ENCODE measurements at places on chromosomes 2 and 18.
A peak's percentile ranks its signal among the peaks of the same experiment; 100 is the strongest.

DNA sequence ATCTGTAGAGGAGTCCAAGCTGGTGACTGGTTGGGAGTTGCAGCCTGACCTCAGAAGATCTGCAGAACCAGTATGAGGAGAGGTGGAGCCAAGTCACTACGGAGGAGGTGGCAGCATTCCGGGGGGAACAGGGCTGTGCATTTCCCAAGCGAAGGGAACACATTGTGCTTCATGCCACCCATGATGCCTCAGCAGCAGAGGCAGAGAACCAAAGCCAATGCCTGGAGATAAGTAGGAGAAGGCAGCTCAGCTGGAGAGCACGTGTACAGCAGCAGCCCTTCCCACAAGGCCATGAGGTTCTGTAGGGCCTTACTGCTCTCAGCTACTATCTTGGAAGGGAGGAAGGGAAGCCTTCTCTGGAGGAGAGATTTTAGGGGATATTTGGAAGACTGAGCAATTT, 67.2 kb upstream of the LRPPRC start:
- no peak for DNase-seq
- H3K27me3 ChIP-seq, result no peaks in the 10 kb centered on the region
- no peak overlapping the region for H3K4me3 ChIP-seq
- peaks cover 29% of the 10 kb centered on the region for H3K36me3 ChIP-seq

GRCh38 chr2:59986511-59986910, 566.9 kb downstream of the BCL11A start:
- DNase-seq, result no peak
- no peak overlapping the region for H3K4me3 ChIP-seq
- H3K27me3 ChIP-seq, result no peaks in the 10 kb centered on the region
- H3K27ac ChIP-seq, result no peak overlapping the region
- H3K4me1 ChIP-seq, result no peaks in the 10 kb centered on the region

DNA sequence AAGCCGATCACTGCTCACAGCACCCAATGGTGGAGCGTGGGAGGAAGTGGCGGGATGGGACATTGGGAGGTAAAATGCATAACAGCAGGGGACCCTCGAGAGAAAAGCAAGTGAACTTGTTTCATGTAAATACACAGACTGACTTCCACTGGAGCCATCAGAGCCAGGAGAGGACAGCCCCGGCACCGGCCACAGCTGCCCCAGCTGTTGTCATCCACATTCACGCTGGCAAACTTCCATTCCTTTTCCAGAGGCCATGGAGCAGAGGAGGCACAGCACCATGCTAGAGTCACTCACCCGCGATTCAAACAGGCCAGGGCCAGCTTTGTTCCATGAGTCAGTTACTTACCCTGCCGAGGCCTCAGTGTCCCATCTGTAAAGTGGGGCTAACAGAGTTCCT, 610.9 kb upstream of the SALL3 start:
- no peak for DNase-seq
- H3K4me1 ChIP-seq, result 0 out of 2 replicates have a peak, but pooled peaks cover 2% of the 10 kb centered on the region
- no peaks in the 10 kb centered on the region for H3K27me3 ChIP-seq
- H3K36me3 ChIP-seq, result no peaks in the 10 kb centered on the region
- H3K4me3 ChIP-seq, result no peak overlapping the region
- no peak overlapping the region for H3K27ac ChIP-seq

DNA sequence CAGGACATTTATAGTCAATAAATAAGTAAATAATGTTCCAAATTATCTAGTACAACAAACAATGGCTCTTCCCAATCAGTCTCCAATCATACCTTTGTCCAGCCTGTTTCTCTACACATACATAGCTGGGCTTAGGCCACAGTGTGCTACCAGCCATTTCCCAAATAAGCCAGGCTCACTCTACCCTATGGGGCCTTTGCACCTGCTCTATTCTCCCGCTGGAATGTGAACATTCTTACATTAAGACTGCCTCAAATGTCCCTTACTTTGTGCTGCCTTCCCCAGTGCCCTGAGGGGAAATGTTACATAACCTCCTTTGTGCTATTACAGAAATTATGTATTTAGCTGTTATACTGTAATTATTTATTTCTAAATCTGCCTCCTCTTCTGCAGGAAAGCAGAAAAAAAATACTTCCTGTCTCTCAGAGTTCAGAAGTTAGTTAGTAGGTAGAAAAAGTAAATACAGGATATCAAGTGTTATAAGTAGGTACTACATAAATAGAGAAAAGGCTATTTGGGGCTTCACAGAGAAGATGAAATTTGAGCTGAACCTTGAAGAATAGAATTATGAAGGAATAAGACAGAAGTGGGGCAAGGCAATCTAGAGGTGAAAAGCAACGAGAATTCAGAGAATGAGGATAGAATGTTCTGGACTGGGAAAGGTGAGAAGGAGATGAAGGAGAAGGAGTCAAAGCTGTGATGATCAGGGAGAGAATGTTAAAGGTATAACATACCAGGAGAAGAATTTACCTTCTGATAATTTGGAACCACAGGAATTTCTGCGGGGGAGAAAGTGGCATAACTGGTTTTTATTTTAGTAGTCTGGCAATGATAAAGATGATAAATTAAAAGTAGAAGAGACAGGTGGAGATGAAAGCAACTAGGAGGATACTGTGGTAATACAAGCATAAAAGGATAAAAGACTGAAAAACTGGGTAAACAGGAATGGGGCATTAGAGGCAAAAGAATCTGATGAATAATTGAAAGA, 37.0 kb downstream of the ROCK1 start:
- no peaks in the 10 kb centered on the region for H3K4me1 ChIP-seq
- H3K27me3 ChIP-seq, result no peaks in the 10 kb centered on the region
- no peak for DNase-seq
- no peak overlapping the region for H3K27ac ChIP-seq
- no peaks in the 10 kb centered on the region for H3K36me3 ChIP-seq

DNA sequence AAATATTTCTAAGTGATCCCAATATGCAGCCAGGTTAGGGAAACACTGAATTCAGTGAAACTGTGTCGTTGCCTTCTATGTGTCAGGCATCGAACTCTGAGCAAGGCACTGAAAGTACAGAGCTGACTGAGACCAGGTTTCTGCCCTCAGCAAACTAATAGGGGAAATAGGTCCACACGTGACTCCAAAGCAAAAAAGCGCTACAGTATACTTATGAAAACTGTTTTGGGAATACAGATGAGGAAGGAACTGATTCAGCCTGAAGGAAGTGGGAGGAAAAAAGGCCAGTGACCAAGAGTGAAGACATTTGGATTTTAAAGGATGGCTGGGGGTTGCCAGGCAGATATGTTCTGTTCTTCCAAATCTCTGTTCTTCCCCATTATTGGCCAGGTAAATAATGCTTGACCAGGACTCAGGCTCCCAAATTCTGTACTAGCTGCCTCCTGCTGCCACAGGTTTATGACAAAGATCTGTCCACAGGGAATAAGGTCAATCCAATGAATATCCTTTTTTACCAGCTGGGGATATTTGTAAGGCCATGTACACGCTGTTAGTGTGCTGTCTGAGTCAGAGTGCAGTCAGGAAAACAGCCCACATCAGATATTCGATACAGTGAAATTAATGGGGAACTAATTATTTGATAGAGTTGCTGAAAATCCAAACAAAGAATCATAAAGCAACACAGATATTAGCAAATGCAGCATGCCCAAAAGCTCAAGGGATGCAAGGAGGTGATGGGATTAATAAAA, 24.5 kb upstream of the INPP4A start:
- H3K27ac ChIP-seq, result no peak overlapping the region
- peaks cover 7% of the 10 kb centered on the region for H3K36me3 ChIP-seq
- no peaks in the 10 kb centered on the region for H3K4me1 ChIP-seq

DNA sequence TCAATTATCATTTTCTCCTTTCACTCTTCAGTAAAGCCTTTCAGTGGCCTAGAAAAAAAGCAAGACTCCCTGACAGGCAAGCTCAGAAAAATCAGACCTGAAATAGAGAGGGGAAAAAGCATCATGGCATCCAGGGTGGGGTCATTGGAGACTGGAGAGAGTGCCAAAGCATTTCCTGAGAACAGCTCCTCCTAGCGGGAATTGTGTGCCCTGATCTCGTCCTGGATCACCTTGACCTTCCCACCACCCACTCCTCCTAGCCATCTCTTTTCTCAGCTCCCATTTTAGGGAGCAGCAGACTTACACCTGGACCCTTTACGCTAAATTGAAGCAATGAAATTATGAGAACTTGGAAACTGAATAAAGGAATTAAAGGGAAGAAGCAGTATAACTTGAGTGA, 176.6 kb downstream of the VWC2L start:
- no peaks in the 10 kb centered on the region for H3K36me3 ChIP-seq
- peak; percentile 52 for DNase-seq
- no peaks in the 10 kb centered on the region for H3K4me1 ChIP-seq
- peaks cover 3% of the 10 kb centered on the region for H3K27me3 ChIP-seq
- no peak overlapping the region for H3K27ac ChIP-seq
- no peak overlapping the region for H3K4me3 ChIP-seq

DNA sequence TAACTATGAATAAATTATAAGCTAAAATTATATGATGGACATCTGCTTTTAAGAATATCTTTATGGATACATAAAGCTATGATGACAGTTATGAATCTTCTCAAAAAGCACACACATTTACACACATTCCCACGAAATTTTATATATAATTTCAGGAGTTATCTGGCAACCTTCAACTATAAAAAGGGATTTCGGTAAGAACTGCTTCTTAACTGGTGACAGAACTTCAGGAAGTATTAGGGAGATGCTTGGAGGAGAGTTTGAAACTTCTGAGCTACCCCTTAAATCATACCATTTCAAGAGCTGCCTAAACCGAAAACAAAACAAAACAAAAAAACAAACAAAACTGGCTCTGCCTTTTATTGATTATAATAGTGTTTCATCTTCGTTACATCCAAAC, 399.4 kb downstream of the ZEB2 start:
- no peaks in the 10 kb centered on the region for H3K36me3 ChIP-seq
- H3K27me3 ChIP-seq, result no peaks in the 10 kb centered on the region
- no peak for DNase-seq
- no peak overlapping the region for H3K27ac ChIP-seq

DNA sequence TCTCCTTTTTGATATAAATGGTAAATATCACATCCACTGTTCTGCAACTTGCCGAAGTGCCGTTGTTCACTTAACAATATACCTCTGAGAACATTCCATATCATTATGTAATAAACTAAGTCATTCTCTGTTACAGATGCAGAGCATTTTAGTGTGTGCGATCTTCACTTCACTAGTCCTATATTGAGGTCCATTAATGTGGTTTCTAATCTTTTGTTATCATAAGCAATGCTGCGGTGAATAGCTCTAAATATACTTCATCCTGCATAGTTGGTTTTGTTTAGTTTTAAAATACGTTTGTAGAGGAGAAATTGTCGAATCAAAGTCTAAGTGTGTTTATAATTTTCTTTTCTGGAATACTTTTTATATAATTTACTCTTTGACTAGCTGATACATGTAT, 280.3 kb upstream of the TRIB2 start:
- H3K36me3 ChIP-seq, result peaks cover 4% of the 10 kb centered on the region
- H3K4me1 ChIP-seq, result no peaks in the 10 kb centered on the region
- H3K4me3 ChIP-seq, result no peak overlapping the region
- H3K27ac ChIP-seq, result no peak overlapping the region
- no peaks in the 10 kb centered on the region for H3K27me3 ChIP-seq

- DNase-seq, result no peak
- H3K36me3 ChIP-seq, result peaks cover 6% of the 10 kb centered on the region
- H3K27me3 ChIP-seq, result no peaks in the 10 kb centered on the region
- H3K27ac ChIP-seq, result no peak overlapping the region
Observed at GRCh38 chr18:21652073-21652472, 40.0 kb downstream of the SNRPD1 start.

DNA sequence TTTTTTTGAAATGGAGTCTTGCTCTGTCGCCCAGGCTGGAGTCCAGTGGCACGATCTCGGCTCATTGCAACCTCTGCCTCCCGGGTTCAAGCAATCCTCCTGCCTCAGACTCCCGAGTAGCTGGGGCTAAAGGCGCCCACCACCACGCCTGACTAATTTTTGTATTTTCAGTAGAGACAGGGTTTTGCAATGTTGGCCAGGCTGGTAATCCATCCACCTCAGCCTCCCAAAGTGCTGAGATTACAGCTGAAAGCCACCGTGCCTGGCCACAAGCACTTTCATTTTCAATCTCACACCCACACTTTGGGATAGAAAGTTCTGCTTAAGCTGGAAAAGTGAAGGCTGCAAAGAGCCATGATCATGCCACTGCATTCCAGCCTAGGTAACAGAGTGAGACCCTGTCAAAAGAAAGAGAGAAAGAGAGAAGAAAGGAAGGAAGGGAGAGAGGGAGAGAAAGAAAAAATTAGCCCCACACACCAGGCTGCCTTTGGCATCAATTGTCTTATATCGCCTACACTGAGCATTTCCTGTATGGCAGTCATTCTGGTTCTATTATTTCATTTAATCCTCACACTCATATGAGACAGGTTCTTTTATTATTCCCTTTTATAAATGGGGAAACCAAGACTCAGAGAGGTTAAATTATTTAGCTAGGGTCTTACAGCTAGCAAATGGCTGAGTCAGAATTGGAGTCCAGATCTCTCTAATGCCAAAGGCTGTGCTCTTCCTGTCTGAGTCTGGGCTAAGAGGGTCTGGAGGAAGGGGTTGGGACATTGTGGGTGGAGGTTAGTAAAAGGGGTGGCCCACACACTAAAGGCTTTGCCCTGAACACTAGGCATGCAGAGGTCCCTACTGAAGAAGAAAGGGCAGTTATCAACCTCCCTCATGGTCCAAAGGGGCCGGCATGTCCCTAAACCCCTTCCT, 37.9 kb upstream of the PKDCC start:
- no peak for DNase-seq
- H3K4me1 ChIP-seq, result no peaks in the 10 kb centered on the region
- no peaks in the 10 kb centered on the region for H3K27me3 ChIP-seq
- no peak overlapping the region for H3K27ac ChIP-seq
- no peak overlapping the region for H3K4me3 ChIP-seq

DNA sequence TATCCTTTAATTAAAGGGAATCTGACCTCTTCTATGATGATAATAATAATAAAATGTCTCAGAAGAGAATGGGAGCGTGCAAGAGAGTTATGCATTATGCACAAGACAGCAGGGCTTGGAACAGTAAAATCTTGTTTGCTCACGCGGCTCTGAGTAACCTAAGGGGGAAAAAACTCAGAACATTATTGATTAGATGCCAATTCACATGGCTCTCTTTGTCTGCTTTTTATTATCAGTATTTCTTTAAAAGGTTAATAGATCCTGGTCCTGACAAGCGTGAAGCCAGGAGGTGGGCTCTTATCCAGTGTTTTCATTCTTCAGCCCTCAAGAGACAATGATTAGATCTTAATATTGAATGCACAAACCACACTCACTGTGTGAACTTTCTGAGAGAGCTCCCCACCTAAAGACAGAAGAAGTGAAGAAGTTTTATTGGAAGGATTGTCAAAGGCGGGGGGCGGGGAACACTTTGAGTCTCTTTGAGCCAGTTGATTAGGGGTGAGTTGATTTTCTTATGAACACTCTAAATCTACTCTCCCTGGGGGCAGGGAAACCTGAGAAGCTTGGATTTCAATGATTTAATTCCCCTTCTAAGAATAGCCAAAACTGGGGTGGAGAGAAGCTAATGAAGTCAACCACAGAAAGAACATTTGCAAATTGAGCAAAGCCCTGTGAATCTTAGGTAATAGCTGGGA, 127.5 kb upstream of the CTAGE1 start:
- H3K36me3 ChIP-seq, result no peaks in the 10 kb centered on the region
- no peak overlapping the region for H3K27ac ChIP-seq
- no peaks in the 10 kb centered on the region for H3K27me3 ChIP-seq
- no peak for DNase-seq
- no peak overlapping the region for H3K4me3 ChIP-seq

GRCh38 chr2:194883711-194884110, 773.3 kb upstream of the SLC39A10 start:
- no peaks in the 10 kb centered on the region for H3K4me1 ChIP-seq
- H3K36me3 ChIP-seq, result no peaks in the 10 kb centered on the region
- H3K4me3 ChIP-seq, result no peak overlapping the region
